ENCODE measurements at places on chromosomes 1 and 21. TPM values are rescaled to one million over a fixed set of nuclear protein-coding genes. Genes with fewer than 3 reads are reported as not detected.
A peak's percentile ranks its signal among the peaks of the same experiment; 100 is the strongest.

DNA sequence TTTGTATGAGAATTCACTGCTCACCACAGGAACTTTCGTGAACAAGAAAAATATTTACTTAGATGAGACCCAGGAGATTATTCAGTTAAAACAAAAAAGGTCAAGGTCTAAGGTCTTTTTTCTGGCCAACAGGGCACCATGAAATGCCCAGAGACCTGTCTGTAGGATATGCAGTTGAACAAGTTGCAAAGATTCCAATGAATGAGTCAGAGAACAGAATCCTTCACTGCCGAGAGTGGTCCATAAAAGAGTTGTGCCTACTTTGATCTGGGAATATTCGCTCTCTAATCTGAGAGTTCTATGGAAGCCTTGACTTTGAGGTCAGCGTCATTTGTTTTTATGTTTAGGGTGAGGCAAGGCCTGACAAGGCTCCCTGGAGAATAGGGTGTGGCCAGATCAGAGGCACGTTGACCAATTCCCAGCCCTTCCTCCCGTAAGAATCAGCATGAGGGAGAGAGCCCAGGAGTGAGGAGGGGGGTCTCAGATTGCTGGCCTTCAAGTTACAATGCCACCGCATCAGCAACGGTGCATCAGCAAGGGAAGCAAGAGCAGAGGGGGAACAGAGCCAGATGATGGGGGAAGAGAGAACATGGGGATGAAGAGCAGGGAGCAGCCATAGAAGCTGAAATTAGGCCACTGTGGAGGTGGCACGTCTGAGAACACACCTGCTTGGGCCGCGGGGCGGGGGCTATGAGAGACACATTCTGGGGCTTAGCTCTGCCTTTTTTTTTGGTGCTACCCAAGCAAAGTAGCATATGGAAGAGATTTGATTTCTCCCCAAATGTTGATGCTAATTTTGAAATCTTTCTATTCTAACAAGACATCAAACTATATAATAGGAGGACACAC, 206.4 kb upstream of the RAB4A start:
- DNase-seq = peak; percentile 53

- peak; percentile 55 for DNase-seq
Measured at GRCh38 chr1:205061665-205062069, 18.7 kb downstream of the CNTN2 start.

GRCh38 chr1:210822241-210822640, 311.7 kb downstream of the KCNH1 start:
- DNase-seq = no peak

GRCh38 chr1:151416231-151416630, 16.9 kb downstream of the PSMB4 start:
- peak; percentile 87 for DNase-seq

- DNase-seq = no peak
Measured at GRCh38 chr1:160377585-160378206, 10.8 kb downstream of the NHLH1 start.

GRCh38 chr1:153526132-153526543, 9.7 kb downstream of the S100A6 start:
- DNase-seq = no peak

DNA sequence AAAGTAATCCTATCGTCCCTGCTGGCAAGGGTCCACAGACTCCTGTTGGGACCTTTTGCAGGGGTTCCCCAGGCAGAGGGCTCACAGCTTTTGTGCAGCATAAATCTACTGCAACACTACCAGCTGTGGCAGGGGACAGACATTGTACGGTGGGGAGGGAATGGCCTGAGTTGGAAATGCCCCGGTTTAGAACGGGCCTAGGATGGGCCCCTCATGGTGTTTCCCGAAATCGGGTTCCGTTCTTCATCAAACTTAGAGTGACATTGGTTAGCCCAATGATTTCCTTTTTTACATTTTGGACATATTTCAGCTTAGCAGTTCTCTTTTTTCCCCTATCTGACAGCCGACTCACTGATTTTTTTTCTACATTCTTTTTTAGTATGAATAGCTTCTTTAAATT, 26.5 kb upstream of the SAMD11 start:
- DNase-seq = no peak

DNA sequence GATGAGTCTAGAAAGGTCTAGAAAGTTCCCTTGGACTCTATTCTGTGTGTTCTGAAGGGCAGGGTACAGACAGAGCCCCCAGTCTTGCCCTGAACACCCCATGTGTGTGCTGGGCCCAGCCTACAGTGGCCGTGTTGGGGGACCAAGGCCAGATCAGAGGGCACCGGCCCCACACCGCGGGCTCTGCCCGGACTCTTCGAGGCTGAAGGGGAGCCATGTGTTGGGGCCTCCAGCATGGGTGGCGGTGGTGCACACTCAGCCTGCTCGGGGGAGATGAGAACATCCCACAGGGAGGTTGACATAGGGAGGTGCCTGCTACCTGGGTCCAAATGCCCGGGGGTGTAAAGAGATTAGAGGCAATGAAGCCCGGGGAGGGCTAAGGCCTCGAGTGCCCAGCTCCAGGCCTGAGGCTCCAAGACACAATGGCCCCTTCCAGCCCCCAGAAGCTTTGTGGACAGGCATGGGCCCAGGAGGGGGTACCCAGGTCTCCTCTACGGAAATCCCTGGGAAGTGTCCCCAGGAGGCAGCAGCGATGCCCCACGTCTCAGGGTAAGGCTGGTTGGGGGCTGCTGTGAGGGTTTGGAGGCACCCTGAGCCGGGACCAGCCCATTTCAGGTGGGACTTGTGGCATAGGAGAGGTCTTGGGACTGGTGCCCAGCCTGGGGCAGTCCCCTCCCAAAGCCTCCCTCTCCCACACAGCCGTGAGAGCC, 12.1 kb downstream of the ARHGEF16 start:
- no peak for DNase-seq

DNA sequence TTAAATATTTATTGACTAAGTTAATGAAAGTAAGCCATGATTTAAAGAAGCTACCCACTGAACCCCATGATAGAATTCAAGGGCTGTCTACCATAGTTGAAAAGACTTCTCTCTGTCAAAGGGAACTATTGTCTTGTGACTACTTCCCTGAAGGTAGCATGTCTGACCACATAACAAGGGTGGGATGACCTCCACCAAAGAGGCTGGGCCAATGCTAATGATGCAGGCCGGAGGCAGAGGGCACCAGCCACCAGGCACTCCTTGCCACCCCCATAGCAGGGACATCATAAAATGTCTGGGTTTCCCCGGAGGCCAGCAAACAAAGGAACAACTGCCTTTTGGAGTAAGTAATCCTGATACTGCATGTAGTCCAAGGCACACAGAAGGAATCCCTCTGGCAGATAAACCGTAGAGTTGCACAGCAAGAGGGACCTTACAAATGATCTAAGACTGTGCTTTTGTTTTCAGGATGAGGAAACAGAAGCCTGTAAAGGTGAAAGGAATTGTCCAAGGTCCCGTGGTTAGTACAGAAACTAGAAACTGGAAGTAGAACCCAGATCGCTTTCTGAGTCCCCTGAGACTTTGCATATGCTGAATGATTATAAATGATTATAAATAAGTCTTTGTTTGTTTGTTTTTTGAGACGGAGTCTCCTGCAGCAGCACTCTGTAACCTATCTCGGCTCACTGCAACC, 33.5 kb upstream of the ITPKB start:
- no peak for DNase-seq

DNA sequence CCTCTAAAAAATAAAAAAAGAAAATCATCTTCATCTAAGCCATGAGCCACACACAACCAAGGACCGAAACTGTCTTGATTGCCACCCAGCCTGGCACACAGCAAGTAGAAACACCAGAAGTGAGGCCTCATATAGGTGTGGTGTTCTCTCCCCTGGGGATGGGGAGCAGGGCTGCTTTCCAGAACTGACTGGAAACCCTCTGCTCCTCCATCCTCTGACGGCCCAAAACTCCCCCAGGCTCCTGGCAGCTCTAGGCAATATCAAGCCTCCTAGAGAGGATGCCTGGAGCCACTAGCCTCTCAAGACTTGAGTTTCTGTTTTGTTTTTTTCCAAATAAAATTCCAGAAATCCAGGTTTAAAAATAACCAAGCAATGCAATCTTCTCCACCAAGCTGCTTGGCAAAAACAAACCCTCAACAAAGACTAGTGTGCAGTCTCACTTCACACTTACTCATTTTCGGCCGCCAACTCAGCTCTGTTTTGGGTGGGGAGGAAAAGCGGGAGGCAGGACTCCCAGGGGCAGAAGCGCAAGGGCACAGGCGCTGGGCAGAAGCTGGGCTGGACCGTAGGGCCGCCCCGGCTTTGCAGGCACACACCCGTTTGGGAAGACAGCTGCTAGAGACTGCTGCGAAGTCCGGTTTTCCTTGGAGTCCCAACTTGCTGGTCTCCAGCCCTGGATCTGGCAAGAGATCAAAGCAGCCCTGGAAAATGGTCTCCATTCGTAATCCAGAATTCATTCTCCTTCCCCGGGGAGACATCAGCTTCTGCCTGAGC, 78.2 kb upstream of the CAPZB start:
- peak; percentile 42 for DNase-seq

DNA sequence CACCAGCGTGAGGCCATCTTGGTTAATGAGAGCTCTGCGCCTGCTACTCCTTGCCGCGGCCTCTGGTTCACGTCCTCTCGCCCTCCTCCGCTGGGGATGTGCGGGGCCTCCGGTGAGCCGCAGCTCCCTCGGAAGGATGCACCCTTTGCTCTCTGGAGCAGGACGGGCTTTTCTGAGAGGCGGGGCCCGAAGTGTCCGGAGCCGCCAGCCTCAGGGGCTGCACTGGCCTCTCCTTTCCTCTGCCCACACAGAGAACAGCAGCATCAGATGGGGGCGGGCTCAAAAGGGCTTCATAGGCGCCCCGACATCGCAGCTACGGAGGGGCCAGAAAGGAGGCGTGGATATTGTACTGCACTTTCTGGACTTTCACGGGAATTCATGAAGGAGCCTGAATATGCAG, 284.7 kb downstream of the CAMTA1 start:
- no peak for DNase-seq

GRCh38 chr1:235919833-235920441, 53.2 kb upstream of the LYST start:
- peak; percentile 69 for DNase-seq

DNA sequence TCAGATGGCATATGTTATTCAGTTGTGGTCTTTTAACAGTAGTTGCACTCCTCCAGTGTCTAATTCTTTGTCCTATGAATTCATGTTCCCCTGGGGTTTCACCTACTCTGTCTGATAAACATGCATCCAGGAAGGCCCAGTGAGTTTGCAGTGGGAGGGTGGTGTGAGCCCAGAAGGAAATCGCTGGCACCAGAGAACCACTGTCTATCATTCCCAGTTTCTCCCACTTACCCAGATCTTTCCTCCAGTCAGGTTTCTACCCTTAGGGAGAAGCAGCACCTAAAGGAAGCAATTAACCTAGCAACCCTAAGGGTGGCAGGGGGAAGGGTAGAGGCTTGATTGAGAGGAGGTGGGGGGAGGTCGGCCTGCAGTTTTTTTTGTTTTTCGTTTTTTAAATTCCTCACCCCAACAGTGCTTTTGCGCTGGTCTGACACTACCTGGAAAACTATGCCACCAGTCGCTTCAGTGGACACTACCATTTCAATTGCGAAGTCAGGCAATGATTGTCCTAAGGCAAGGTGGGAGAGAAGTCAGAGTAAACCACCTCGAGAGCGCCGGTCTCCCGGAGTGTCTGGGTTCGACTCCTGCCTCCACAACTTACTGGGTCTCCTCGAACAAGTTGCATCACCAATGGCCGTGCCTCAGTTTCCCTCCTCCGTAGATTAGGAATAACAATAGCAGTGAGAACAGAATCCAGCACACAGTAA, 766 bp upstream of the SLC44A3 start:
- no peak for DNase-seq

DNA sequence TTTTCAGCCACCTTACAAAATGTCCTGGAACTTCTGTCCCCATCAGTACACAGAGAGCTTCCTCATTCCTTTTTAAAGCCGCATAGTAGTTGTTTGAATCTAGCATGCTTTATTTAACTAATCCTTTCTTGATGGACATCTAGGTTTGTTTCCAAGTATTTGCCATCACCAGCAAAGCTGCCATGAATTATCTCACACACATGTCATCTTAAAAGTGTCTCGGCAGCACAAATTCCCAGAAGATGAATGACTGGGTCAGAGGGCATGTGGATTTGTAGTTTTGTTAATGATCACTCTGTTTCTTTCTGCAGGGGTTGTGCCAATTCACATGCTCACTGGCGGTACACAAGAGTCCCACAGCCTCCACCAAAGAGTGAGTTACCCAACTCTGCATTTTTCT, 68.3 kb downstream of the CLIC6 start:
- no peak for DNase-seq

GRCh38 chr1:18814874-18815531, 44.5 kb downstream of the TAS1R2 start:
- DNase-seq = no peak

GRCh38 chr21:15278279-15278678, 213.5 kb upstream of the NRIP1 start:
- peak; percentile 67 for DNase-seq

DNA sequence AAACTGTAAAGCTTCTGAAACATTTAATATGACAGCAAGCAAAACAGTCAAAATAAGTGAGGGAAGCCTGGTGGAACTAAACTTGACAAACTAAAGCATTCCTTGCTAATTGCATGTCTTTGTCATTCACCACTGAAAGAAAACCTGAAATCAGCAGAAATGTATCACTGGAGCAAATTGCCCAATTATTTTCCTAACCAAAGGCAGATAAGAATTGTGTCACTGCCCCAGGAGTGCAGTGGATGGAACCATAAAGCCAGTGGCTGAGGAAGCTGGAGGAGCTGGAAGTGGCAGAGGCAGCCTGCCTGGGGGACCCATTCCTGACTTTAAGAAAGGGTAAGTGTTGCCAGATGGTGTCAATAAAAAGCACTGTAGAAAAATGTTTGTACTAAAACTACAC, 2.7 kb upstream of the SLC30A10 start:
- DNase-seq = no peak

- no peak for DNase-seq
Measured at GRCh38 chr1:110375490-110375889, 15.3 kb downstream of the SLC16A4 start.

- peak; percentile 31 for DNase-seq
Measured at GRCh38 chr1:58290685-58291372, 255.7 kb downstream of the OMA1 start.

- no peak for DNase-seq
Measured at GRCh38 chr1:211643324-211644212, 31.9 kb downstream of the NEK2 start.

- no peak for DNase-seq
Measured at GRCh38 chr1:247924868-247925267, at the start of gene OR2AJ1. Gene OR2AJ1 (plus strand): TSS chr1:247924889. CDS start chr1:247933769, 8,880 bp downstream.

- DNase-seq = no peak
Measured at GRCh38 chr1:154418923-154419619, 13.9 kb downstream of the IL6R start.

DNA sequence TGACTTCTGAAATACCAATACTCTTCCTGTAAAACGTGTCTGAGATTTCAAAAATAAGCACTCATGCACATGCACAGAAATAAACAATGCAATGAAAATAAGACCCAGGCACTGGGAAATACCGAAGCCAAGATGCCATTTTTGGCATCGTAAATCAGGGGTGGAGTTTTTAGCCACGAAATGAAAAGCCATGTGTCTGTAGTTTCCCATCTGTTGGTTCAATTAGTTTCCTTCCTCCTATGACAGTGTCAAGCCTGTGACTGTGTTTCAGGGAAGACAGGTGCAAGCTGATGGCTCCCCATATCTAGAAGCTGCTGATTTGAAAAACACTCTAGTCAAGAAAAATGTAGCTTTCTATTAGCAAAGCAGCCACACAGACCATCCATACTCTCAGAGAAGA, 480.4 kb upstream of the CAMK1G start:
- no peak for DNase-seq

The VPS72 gene
- 44.0 TPM for total RNA-seq

The ITGB3BP gene
- 18.1 TPM for total RNA-seq

The CNKSR1 gene
- not detected for total RNA-seq

The DYNLT5 gene
- total RNA-seq = 1.7 TPM

The PGBD5 gene
- total RNA-seq = not detected

The ENAH gene
- total RNA-seq = 135 TPM

The CAPZB gene
- 173 TPM for total RNA-seq

The GBP5 gene
- total RNA-seq = 0.32 TPM

The DCAF6 gene
- total RNA-seq = 73.4 TPM

The COL8A2 gene
- total RNA-seq = 4.7 TPM
